Coronary artery (tissue), 2 donors: ENCODE measurements at places on chromosomes 11 and 22.

DNA sequence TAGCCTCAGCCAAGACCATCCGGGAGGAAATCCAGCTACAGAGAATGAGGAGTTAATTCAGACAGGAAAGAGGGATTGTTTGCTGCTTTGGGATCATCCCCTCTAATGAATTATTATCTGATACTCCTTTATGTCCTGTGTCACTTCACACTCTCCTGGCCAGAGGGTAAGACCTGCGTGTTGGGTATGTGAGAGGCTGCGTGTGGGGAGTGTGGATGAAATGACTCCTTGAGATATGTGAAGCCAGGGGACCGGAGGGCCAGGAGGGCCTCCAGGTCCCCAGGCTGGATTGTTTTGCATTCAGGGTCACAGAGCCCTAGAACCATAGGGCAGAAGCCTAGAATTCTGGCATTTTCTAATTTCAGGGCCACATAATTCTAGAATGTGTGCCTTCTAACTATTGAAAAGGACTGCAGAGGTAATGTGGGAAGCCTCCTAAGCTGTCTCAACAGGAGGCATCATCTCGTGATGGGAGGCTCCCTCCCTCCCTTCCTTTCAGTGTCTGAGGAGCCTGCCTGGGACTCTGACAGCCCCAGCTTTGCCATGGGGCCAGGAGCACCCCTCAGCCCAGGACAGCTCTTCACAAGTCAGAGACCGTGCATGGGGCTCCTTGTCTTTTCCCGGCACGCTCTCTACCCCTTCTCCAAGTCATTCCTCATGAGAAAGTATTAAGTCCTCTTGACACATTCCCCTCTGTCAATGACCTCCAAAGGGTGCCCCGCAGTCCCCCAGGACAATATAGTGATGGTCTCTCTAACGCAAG lies 3.7 kb downstream of the TPBGL start:
- DNase-seq, result no peak

DNA sequence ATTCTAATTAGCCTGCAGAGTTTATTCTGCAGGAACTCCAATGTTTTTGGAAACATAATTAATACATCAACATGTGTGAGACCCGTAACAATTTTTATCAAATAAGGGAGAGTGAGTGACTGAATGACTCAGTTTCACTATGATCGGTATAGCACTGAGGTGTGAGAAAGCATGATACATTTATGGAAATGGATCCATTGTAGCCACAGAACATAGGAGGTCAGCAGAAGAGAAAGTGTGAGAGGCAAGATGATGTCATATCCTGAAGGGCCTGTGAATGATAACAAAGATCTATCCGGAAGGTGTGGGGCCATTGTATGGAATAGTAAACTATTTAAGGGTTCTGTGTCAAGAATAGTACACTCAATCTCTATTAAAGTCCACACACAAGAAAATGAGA lies 1406.1 kb upstream of the TENM4 start:
- DNase-seq, result no peak

GRCh38 chr22:30785527-30785926 lies 90.9 kb downstream of the OSBP2 start:
- DNase-seq, result no peak

- no peak for DNase-seq
Measured at GRCh38 chr11:63705526-63705925, 24.2 kb downstream of the RTN3 start.

DNA sequence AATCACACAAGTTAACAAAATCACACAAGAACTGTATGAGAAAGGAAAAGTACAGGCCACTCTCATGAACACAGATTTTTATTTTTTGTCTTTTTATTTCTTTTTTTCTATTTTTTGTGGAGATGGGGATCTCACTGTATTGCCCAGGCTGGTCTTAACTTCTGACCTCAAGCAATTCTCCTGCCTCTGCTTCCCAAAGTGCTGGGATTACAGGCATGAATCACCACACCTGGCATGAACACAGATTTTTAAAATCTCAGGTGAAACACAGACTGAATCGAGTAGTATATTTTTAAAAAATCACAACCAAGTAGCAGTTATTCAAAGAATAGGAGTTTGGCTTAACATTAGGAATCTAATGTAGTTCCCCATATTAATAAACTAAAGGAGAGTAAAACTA lies 18.3 kb downstream of the RNF169 start:
- DNase-seq, result no peak

DNA sequence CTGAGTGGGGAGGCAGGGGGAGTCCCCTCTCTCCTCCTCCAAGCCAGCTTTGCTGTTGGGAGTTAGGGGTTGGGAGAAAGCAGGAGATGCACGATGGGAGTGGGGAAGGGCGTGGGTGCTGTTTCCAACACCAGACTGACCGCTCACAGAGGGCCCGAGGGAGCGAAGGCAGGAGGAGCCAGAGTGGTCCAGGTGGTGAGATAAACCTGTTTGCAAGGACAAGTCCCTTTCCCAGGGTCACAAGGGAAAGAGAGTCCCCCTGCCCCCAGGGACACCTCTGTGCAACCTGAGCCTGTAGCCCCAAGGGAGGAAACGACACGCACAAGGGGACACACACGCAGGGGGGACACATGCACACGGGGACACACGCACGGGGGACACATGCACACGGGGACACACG lies 42.2 kb downstream of the WNT11 start:
- DNase-seq, result no peak

DNA sequence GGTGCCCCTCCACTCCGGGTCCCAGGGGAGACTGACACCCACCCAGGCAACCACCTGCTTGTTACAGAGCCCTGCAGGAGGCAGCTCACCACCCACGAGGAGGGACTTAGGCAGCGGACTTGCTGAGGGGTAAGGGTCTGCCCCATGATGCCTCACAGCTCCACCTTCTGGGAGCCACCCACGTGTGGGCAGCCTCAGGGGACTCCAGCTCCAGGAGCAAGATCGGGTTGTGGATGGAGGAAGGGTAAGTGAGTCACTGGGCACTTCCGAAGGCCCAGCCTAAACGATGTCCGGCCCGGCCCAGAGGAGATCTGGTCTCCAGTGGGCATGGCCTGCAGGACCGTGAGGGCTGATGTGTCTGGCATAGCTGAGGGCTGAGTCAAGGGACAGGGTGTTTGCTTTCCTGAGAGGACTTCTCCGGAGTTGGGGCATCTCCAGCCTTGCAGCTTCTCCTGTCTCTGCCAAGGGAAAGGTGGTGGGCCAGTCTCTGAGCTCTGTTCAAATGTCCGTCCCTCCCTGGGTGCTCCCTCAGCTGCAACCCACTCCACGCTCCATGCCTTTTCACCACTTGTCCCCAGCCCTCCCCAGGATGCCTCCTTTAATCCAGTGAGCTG lies 32.3 kb upstream of the P2RY2 start:
- peak; percentile 89 for DNase-seq

DNA sequence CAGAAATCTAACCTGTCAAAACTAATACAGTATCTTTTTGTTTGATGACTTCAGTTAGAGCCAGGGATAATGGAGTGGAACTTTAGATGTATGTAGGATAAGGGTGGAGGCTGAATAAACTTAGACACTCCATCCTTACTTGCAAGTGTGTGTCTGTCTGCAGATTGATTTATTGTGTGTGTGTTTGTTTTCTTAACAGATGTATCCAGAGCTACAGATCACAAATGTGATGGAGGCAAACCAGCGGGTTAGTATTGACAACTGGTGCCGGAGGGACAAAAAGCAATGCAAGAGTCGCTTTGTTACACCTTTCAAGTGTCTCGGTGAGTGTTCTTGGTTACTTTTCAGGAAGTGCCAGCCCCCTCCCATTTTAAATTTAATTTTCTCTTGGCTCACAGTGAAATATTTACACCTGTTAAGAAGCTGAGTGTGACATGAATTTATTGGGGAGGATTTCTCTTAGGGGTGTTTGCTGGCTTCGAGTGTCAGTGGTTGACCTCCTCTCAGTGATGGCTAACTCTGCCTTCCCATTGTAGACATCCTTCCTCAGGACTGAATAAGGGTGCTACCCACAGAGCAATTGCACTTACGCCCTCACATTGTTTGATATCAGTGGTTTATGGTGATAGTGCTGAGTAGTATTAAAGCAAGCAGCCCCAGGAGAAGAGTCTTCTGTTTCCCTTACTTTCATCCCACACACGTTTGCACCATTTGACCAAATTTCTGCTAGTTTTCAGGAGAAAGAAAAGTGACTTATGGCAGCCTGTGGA lies 40.8 kb downstream of the APLP2 start:
- no peak for DNase-seq

- no peak for DNase-seq
Measured at GRCh38 chr11:3339340-3339624, 39.7 kb downstream of the ZNF195 start.

- DNase-seq, result no peak
Measured at GRCh38 chr11:119055901-119056300, 1.1 kb downstream of the HYOU1 start.

DNA sequence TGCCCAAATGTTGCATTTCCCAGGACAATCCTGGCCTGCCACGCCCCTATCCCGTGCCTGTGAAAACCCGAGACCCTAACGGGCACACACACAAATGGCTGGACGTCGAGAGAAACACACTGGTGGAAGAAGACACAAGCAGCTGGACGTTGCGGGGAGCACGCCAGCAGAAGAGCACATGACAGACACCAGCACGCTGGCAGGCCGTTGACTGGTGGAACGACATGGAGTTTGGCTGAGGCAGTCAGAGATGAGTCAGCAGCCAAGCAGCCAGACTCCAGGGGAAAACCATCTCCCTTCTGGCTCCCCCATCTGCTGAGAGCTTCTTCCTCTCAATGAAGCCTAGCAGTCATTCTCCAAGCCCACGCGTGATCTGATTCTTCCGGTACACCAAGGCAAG lies 606.7 kb upstream of the LRRC4C start:
- DNase-seq, result no peak

GRCh38 chr11:66417000-66417399 lies 3.8 kb upstream of the NPAS4 start:
- DNase-seq, result no peak

DNA sequence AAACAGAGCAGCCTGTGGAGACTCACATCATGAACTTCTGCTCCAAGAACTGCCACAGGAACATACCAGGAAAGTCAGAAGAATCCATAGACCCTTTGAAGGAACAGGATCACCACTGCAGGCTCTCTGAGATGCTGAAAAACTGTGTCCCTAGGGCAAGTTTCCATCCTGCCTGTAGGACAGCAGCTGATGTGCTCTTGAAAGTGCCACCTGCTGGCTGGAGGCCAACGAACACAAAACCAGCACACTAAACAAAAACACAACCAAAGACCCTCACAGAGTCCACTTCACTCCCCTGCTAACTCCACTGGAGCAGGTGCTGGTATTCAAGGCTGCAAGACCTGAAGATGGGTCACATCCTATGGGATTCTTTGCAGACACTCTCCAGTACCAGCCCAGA lies 12.0 kb upstream of the NXPE1 start:
- DNase-seq, result no peak

- DNase-seq, result peak; percentile 52
Measured at GRCh38 chr22:11253000-11253511, 4274.9 kb upstream of the OR11H1 start.
